Activated CD8-positive, alpha-beta memory T cell treated with anti-CD3 and anti-CD28 coated beads, Interleukin-2, amount 50 U/mL, for 4 hours (primary cell): ENCODE measurements at places on chromosomes 2 and 18.

DNA sequence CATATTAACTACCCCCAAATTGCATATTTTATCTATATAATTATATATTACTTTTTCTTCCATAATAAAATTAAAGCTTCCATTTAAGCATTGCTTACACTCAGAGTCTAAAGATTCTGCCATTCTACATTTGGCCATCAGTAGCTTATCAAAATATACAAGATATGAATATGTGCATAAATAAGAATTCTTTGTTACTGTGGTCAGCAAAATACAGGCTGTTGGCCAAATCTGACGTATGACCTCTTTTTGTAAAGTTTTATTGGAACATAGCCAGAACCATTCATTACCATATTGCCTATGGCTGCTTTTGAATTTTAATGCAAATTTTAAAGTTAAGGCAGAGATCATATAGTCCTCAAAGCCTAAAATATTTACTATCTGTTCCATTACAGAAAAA is 643.9 kb upstream of the VRK2 start:
- DNase-seq: no peak

GRCh38 chr2:218218268-218219185 is 1.5 kb downstream of the ARPC2 start:
- DNase-seq: no peak

GRCh38 chr2:102619414-102620319 is at the start of gene SLC9A2:
SLC9A2 (plus strand) TSS chr2:102619553; CDS start chr2:102619849, 296 bp downstream.
- no peak for DNase-seq

- DNase-seq: no peak
Measured at GRCh38 chr2:135904341-135904989, 28.2 kb upstream of the MCM6 start.
